ENCODE measurements at places on chromosomes 5 and 9. TPM values are rescaled to one million over a fixed set of nuclear protein-coding genes. Genes with fewer than 3 reads are reported as not detected.

The KIAA0825 gene
- total RNA-seq: 3.1 TPM

The LIFR gene
- 33.8 TPM for total RNA-seq

The LHX2 gene
- 0.19 TPM for total RNA-seq

The PKD2L2 gene
- not detected for total RNA-seq

The FRMD3 gene
- total RNA-seq: 0.94 TPM

The MCC gene
- 7.0 TPM for total RNA-seq

The SLC46A2 gene
- 24.6 TPM for total RNA-seq

The LRSAM1 gene
- 4.1 TPM for total RNA-seq

The ARHGEF39 gene
- 3.9 TPM for total RNA-seq

- DNase-seq: peak; percentile 32
- no peaks in the 10 kb centered on the region for H3K27me3 ChIP-seq
- H3K4me3 ChIP-seq: peak overlapping the region; percentile 37
- peak overlapping the region; percentile 10 for H3K27ac ChIP-seq
- no peaks in the 10 kb centered on the region for H3K4me1 ChIP-seq
Observed at GRCh38 chr5:72556351-72557166, 49.3 kb upstream of the ZNF366 start.

DNA sequence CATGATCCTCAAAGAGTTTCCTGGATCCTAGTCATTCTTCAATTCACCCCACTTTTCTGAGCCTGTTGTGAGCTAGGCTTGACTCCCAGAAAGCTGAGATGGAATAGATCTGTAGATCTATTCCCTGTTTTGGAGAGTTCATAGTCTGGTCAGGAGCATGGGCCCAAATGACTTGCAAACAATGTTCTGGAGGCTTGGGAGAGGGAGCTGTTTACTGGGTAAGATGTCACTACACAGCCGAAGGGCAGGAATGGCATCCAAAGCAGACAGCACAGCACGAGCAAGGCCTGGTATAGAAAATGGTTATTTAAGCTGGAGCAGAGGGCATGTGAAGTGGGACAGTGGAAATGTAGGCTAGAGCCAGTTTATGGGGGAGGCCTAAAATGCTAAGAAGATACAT, 152.5 kb upstream of the ALDH1B1 start:
- H3K27me3 ChIP-seq: no peaks in the 10 kb centered on the region
- no peaks in the 10 kb centered on the region for H3K36me3 ChIP-seq
- no peak overlapping the region for H3K27ac ChIP-seq
- no peak for DNase-seq

GRCh38 chr5:127447827-127448226, 69.6 kb upstream of the PRRC1 start:
- no peaks in the 10 kb centered on the region for H3K4me1 ChIP-seq
- H3K27ac ChIP-seq: no peak overlapping the region
- no peaks in the 10 kb centered on the region for H3K27me3 ChIP-seq
- no peak overlapping the region for H3K4me3 ChIP-seq
- DNase-seq: no peak
- H3K36me3 ChIP-seq: no peaks in the 10 kb centered on the region

GRCh38 chr5:145737578-145737977, 97.6 kb downstream of the PRELID2 start:
- H3K27ac ChIP-seq: no peak overlapping the region
- DNase-seq: no peak
- no peaks in the 10 kb centered on the region for H3K4me1 ChIP-seq
- H3K4me3 ChIP-seq: no peak overlapping the region
- no peaks in the 10 kb centered on the region for H3K36me3 ChIP-seq

GRCh38 chr9:114856942-114857315, 51.1 kb upstream of the TNFSF15 start:
- H3K4me1 ChIP-seq: no peaks in the 10 kb centered on the region
- no peak overlapping the region for H3K4me3 ChIP-seq
- no peak overlapping the region for H3K27ac ChIP-seq
- H3K27me3 ChIP-seq: no peaks in the 10 kb centered on the region
- no peaks in the 10 kb centered on the region for H3K36me3 ChIP-seq

- no peak overlapping the region for H3K4me3 ChIP-seq
- no peaks in the 10 kb centered on the region for H3K4me1 ChIP-seq
- no peak overlapping the region for H3K27ac ChIP-seq
- no peaks in the 10 kb centered on the region for H3K36me3 ChIP-seq
Observed at GRCh38 chr5:142242272-142242671, 82.5 kb downstream of the SPRY4 start.

DNA sequence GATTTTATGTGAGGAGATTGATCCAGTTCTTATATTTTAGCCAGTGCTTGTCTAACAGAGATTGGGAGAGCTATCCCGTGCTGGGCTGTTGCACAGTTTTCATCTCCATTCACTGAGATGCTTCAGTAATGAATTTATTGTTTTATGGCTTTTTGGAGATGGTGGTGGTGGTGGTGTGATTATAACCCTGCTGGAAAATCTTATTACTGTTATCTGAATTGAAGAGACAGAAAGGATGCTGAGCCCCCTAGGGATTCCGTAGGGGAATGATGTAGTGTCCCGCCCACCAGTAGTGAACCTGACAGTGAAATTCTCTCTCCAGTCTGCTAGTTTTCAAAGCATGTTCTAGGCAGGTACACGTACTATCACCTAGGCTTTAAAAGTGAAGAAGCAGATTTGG, 1.9 kb downstream of the RAI14 start:
- DNase-seq: no peak
- H3K27ac ChIP-seq: no peak overlapping the region
- H3K27me3 ChIP-seq: peaks cover 13% of the 10 kb centered on the region
- peaks cover 9% of the 10 kb centered on the region for H3K4me1 ChIP-seq
- no peaks in the 10 kb centered on the region for H3K36me3 ChIP-seq
- H3K4me3 ChIP-seq: no peak overlapping the region

GRCh38 chr9:76725885-76726284, 38.4 kb upstream of the PCA3 start:
- no peak overlapping the region for H3K4me3 ChIP-seq
- H3K4me1 ChIP-seq: no peaks in the 10 kb centered on the region
- no peak for DNase-seq
- H3K36me3 ChIP-seq: no peaks in the 10 kb centered on the region

DNA sequence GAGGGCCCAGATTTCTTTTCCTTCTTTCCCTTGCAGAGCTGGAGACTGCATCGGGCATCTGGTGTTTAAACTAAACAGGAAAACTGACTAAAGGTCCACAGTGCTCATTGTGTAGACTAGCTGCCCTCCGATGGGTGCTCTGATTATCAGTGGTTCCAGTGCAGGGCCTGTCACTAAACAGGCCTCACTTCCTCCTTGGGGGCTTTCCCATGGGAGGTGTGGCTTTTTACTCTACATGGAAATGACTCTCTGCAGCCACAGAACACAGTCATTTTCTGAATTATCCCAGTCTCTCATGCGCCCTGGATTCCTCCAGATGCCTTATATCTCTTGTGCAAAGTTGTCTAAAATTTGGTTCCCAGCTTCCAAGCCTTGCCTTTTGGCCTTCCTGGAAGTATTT, 199.2 kb downstream of the TRIO start:
- no peaks in the 10 kb centered on the region for H3K4me1 ChIP-seq
- H3K4me3 ChIP-seq: no peak overlapping the region
- DNase-seq: no peak
- H3K27ac ChIP-seq: no peak overlapping the region
- H3K27me3 ChIP-seq: no peaks in the 10 kb centered on the region
- peaks cover 12% of the 10 kb centered on the region for H3K36me3 ChIP-seq

DNA sequence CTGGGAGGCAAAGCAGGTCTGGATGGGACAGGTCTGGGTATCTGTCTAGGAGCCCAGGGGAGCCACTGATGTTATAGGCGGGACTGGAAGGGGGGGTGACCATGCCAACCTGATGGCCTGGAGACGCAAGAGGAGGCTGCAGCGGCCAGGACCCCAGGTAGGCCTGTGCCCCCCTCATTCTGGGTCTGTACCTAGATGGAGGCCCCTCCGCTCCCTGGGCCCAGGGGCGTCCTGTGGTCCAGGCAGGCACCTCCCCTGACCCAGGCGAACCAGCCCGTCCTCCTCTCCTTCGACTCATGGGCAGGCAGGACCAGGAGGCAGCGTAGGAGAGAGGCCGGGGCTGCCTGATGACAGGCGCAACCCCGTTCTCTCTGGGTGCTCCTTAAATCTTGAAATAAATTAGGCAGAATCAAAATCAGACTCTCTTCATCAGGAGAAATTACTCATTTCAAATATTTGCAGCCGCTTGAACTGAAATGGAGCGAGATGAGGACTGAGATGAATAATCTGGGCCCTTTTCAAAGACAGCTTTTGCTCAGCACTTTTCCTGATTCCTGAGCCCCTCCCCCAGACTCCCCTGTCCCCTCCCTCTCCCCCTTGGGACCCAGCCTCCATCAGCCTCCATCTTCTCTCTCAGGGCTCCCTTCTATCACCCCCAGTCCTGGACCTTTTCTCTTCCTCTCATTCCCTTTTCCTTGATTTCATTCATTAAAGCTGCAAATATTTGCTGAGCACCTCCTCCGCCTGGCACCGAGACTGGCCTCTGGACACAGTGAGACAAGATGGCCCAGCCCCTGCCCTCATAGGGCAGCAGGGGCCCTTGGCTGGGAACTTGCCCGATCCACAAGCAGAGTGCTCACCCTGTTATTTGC, 46.8 kb upstream of the IER5L start:
- H3K36me3 ChIP-seq: no peaks in the 10 kb centered on the region
- peaks cover 36% of the 10 kb centered on the region for H3K4me1 ChIP-seq
- no peak for DNase-seq
- H3K27ac ChIP-seq: peak overlapping the region; percentile 11
- no peaks in the 10 kb centered on the region for H3K27me3 ChIP-seq

DNA sequence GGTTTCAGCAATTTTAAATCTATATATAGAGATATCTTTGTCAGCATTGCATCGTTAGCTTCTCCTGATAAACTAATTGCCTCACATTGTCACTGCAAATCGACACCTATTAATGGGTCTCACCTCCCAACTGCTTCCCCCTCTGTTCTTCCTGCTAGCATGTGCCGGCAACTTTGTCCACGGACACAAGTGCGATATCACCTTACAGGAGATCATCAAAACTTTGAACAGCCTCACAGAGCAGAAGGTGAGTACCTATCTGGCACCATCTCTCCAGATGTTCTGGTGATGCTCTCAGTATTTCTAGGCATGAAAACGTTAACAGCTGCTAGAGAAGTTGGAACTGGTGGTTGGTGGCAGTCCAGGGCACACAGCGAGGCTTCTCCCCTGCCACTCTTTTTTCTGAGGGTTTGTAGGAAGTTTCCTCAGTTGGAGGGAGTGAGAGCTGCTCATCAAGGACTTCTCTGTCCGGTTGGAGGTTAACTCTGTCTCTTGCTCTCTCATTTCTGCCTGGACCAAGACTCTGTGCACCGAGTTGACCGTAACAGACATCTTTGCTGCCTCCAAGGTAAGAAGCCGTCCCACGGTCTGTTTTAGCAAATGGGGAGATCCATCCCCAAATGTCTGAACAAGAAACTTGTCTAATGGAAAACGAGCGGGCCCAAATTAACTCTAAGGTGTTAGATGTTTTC, at the start of gene IL4:
TSS of gene IL4 (plus strand) at position 51 of the 692 bp plus-strand sequence. CDS start at position 113, 62 bp downstream.
- no peaks in the 10 kb centered on the region for H3K36me3 ChIP-seq
- H3K27ac ChIP-seq: peak within 1 kb of the TSS; percentile 52
- no peaks in the 10 kb centered on the region for H3K27me3 ChIP-seq
- H3K4me3 ChIP-seq: no peak within 1 kb of the TSS

- no peak overlapping the region for H3K27ac ChIP-seq
- no peaks in the 10 kb centered on the region for H3K4me1 ChIP-seq
- no peak for DNase-seq
- H3K36me3 ChIP-seq: no peaks in the 10 kb centered on the region
- H3K27me3 ChIP-seq: no peaks in the 10 kb centered on the region
- no peak overlapping the region for H3K4me3 ChIP-seq
Observed at GRCh38 chr5:149810856-149811255, 80.7 kb downstream of the PPARGC1B start.

DNA sequence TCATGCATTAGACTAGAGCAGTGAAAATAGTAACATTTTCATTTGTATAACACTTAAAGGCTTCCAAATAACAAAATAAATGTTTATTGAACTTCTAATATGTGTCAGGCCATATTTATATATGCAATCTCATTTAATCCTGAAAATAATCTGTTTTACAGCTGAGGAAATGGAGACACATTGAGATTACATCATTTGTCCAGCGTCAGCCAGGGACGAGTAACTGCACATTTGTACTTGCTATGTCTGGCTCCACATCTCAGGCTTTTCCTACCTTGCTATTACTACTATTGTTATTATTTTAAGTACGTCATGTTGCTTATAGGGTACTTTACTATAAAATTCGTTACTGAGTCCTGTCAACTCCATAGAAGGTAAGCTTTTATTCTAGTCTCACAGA, 3.8 kb upstream of the C9 start:
- H3K4me1 ChIP-seq: peaks cover 11% of the 10 kb centered on the region
- H3K27ac ChIP-seq: no peak overlapping the region

DNA sequence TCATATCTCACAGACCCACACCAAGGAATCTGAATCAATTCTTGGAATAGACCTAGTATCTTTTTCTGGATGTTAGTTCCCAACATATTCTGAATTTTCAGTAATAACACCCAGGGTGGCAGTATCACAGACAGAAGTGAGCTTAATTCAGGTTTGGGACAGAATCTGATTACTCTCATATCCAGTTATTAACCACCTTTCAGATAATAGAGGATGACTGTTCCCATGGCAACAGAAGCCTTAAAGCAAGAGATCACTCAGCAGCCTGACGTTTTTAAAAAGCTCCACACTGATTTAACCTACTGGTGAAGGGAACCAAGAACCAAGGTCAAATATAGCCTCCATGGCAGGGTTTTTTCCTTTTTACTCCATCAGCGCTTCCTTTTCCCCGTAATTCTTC, 68.4 kb downstream of the ACTBL2 start:
- no peaks in the 10 kb centered on the region for H3K4me1 ChIP-seq
- no peak overlapping the region for H3K27ac ChIP-seq
- no peak for DNase-seq

- no peaks in the 10 kb centered on the region for H3K27me3 ChIP-seq
- H3K4me1 ChIP-seq: no peaks in the 10 kb centered on the region
- no peak for DNase-seq
Observed at GRCh38 chr9:26789959-26790358, 102.6 kb downstream of the CAAP1 start.

- H3K36me3 ChIP-seq: no peaks in the 10 kb centered on the region
- no peak for DNase-seq
- no peak overlapping the region for H3K27ac ChIP-seq
- no peak overlapping the region for H3K4me3 ChIP-seq
- no peaks in the 10 kb centered on the region for H3K4me1 ChIP-seq
Observed at GRCh38 chr9:135794361-135794885, 92.4 kb downstream of the KCNT1 start.

Data from thymus (tissue), 14 donors.